ENCODE measurements at places on chromosomes 16 and 17.

DNA sequence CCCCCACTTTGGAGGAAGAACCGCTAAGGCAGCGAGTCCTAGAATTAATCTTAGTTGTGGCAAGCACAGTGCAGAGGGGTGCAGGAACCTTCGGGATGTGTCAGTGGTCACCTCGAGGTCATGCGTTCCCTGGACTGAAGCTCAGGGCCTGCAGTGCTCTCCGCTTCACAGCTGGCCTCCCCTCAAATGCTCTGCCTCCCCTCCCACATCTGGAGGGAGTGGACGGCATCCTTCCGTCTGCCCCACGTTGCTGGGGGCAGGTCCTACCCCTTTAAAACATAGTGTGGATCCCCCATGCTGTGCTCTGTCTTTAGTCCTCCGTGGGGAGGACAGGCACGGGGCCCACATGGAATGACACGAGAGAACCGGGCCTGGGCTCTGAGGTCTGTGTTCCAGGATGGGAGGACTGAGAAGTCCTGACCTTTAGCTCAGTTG, 99.5 kb upstream of the CDC42EP4 start:
- no peak for DNase-seq

GRCh38 chr17:49196520-49196919, 13.9 kb downstream of the GNGT2 start:
- DNase-seq: no peak

GRCh38 chr16:50534091-50534490, 14.1 kb upstream of the NKD1 start:
- no peak for DNase-seq

- DNase-seq: no peak
These were observed 6.5 kb downstream of the NXN start for GRCh38 chr17:973053-973452.

DNA sequence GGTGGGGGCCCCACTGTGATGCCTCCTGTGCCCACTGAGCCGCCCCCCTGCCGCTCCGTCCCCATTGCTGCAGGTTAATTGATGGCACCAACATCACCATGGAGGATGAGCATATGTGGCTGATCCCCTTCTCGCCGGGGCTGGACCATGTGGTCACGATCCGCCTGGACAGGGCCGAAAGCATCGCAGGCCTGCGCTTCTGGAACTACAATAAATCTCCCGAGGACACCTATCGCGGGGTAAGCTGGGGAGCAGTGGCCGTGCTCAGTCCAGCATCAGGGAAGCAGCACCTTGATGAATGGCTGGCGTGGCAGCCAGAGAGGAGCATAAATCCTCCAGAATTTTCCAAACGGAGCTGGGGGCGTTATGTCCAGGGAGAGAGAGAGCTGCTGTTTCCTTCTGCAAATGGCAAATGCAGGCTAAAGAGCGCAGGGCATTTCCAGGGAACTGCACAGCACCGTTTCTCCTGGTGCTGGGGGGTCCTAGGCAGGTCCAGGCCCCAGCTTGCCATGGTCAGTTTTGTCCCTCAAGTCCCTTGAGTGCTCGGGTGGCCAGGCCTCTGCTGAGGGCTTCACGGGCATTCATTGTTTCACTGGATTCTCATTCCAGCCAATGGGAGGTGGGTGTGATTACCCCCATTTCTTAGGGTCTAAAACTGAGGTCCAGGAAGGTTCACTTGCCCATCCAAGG, 216.4 kb downstream of the KATNIP start:
- DNase-seq: no peak

DNA sequence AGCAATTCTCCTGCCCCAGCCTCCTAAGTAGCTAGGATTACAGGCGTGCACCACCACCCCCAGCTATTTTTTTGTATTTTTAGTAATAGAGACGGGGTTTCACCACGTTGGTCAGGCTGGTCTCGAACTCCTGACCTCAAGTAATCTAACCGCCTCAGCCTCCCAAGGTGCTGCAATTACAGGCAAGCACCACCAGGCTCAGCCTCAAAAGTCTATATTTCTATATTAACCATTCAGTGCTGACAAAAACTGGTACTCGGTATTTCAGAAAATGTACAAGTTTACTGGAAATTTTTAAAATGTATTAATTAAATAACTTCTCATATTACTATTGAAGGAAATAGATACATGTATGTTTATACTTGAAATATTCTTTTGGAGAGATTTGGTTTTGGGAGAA, 1.4 kb upstream of the HEXD start:
- no peak for DNase-seq

- DNase-seq: no peak
These were observed 116.4 kb downstream of the HS3ST3A1 start for GRCh38 chr17:13485327-13485726.

DNA sequence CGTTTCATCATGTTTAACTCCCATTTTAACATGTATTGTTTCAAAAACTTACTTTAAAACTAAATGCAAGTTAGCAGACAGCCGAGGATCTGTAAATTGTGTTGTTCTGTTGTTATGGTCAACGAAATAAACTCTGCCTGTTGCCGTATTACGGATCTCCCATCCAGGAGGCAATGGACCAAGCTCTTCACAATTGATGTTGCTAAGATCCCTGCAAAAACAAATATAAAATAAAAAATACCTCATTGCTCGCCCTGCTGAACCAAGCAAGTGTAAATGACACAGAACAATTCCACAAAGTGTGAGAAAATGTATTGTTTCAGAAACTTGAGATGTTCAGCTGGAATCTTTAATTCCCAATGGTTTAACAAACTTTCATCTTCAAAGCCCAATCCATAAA, 65.0 kb downstream of the CEP95 start:
- no peak for DNase-seq

DNA sequence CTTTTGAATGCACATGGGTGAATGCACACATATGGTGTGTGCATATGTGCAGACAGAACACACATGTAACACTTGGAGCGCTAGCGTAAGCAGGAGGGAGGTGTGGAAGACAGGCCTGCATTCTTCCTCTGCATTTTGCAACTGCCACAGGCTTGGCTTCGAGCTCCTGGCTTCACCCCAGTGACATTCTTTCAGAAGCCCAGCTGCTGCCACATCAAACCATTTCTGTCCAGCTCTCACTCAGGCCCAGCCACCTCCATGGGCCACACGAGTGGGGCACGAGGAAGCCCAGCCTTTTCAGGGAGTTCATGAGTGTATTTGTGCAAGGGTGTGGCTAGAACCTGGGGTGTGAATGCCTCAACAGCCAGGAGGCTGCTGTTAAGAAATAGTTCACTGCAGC, 18.8 kb downstream of the LGALS3BP start:
- DNase-seq: no peak

DNA sequence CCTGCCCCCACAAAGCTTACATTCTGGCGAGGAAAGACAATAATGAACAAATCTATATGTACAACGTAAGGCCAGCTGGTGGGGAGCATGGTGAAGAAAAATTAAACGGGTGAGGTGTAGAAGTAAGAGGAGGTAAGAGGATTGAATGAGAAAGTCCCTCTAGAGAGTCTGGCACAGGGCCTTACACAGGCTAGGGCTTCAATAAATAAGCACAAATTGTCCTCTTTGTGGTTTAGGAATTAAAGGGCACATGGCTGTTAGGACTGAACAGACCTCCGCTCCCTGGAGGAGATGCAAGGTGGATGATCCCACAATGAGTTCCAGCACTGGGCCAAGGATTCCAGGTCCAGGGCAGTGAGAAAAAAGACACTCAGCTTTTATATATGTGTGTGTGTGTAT, 43.1 kb upstream of the HAPSTR1 start:
- no peak for DNase-seq

DNA sequence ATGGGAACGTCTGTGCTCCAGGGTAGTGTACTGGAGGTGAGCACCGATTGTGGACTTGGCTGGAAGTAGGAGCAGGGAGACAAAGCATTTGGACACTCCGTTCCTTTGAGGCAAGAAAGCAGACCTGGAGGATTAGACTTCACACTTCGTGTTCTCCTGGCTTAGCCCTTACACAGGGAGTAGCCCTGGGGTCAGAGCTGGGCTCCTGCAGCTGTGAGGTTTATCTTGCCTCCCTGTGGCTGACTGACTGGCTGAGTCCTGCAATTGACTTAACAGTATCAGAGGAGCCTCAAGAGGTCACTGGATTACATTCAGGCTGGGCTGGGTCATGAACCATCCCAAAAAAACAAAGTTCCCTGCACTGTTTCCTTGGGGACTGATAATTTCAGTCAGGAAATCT, 37.1 kb downstream of the MPRIP start:
- DNase-seq: no peak

- no peak for DNase-seq
These were observed 13.4 kb downstream of the HSPB9 start for GRCh38 chr17:42135664-42136653.

GRCh38 chr17:58336456-58337209, 8.0 kb upstream of the TSPOAP1 start:
- DNase-seq: no peak

DNA sequence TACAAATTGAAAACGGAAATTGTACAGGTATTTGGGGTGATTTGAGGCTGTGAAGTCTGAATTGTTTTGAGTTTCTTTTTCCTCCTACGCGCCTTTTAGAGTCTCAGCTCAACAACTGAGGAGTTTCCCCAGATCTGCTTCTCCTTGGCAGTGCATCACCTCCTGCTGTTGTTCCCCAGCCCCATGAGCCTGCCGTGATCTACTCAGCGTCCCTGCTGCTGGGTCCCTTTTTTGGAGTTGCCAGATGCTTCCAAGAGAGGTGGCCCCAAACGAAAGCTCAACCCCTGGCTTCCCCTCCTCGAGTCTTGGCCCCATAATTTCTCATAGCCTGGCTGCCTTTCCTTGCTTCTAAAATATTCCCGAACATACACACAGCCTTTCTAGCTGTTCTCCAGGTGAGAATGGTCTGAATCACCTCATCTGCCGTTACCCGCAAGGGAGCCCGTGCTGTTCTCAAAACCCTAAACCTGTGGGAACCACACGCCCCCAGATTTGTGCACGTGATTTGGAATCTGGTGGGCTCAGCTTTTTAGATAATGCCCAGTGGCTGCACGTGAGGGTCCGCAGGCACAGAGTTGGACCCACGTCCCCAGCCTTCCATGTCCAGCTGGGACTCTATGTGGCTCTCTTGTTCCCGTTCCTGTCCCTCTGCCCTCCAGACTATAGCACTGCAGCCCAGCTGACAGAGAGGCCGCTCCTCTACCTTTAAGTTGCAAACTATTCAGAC, 179.1 kb upstream of the CHMP6 start:
- no peak for DNase-seq

- no peak for DNase-seq
These were observed 55.8 kb downstream of the KSR1 start for GRCh38 chr17:27512031-27512430.

All from fibroblast of skin of left quadriceps (primary cell).